Urothelium cell line (cell line): ENCODE measurements at places on chromosomes 7 and 10.

GRCh38 chr10:97926055-97926454 is 76.4 kb downstream of the GOLGA7B start:
- DNase-seq, result no peak

DNA sequence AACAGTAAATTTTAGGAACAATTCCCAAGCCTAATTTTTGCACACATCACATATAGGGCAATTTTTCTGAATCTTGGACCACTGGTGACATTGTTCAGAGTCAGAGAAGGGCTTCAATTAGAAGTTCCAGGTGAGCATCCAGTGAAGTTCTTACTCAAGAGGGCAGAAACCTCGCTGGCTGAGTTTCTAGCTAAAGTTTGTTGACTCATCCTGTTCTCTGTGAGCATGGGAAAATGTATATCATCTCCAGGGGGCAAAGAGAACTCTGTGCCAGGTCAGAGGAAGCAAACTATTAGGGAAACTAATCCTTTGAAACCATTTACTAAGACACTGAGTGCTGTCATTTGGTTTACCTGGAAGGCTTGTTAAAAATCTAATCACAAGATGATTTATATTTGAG is 695.6 kb upstream of the IGFBP3 start:
- no peak for DNase-seq

DNA sequence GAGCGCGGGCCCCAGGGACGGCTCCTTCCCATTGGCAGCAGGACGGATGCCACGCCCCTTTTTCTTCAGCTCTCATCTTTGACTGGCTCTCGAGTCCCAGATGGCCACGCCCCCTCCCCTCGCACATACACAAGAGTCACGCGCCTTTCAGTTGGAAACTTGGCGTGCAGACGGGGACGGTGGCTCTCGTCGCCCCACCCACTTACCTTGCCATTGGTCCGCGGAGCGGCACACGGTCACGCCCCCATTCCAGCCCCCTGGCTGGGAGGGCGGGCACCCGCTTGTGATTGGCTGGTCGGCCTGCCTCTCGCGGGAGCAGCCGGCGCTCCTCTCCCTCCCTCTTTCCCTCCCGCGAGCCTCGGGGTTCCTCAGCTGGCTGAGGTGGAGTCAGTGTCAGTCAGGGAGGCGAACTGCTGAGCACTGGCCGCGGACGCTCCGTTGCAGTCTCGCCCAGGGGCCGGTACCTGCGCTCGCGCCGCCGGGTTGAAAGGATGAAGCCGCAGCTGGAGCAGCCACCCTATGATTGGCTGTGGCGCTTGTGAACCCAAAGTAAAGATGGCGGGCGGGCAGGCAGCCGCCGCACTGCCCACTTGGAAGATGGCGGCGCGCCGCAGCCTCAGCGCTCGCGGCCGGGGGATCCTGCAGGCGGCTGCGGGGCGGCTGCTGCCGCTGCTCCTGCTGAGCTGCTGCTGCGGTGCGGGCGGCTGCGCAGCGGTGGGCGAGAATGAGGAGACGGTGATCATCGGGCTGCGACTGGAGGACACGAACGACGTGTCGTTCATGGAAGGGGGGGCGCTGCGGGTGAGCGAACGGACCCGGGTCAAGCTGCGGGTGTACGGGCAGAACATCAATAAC is at the start of gene CNNM2:
TSS of gene CNNM2 (plus strand) at position 333 of the 855 bp plus-strand sequence. CDS start at position 520, 187 bp downstream.
- DNase-seq, result peak; percentile 99

DNA sequence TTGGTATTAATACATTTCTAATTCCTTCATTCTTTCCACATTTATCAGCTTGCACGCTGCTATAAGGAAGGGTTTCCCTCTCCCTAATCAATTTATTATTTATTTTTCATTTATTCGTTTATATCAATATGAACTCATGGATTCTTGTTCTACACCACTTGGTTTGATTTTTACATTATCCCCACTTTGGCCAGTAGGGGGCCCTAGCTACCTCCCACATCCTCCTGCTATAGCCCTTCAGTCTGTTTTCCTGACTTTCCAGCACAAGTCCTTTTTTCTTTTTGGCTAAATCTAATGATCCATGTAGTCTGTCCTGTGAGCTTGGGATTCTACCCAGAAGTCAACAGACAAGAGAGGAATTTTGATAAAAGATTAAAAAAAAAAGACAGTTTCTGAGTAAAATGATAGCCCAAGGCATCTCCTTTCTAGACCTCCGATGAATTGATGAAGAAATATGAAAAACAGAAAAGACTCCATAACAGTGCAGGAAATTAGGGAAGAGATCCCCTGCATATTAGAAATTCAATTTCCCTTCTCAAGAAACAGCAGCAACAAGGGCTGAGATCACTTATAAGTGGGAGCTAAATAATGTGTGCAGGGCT is 47.7 kb downstream of the LYZL2 start:
- DNase-seq, result peak; percentile 67

DNA sequence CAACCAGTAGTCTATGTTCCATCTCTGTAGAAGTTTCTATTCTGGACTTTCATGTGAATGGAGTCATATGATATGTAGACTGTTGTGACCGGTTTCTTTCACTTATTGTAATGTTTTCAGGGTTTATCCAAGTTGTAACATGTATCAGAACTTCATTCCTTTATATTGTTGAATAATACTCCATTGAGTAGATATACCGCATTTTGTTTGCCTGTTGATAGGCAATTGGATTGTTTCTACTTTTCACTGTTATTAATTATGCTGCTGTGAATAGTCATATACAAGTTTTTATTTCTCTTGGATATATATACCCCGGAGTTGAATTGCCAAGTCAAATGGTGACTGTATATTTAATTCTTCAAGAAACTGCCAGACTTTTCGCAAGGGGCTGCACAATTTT is 40.1 kb downstream of the SNX10 start:
- DNase-seq, result no peak

DNA sequence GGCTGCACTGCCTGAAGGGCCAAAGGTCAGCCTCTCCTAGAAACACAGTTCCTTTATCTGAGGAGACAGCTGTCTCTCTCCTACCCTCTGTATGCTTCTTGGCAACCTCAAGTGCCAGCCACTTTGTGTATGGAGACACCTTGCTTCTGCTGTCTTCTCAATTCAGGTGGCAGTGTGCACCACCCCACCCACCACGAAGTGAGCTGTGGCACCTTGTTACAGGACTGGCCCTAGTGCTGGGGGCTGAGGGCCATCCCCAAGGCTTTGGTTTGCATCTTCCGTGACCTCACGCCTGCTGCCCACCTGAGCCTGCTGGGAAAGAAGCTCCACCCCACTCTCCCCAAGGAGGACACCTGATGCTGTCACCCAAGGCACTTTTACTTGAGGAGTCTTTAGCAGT is 47.1 kb upstream of the LRRC4 start:
- DNase-seq, result no peak

DNA sequence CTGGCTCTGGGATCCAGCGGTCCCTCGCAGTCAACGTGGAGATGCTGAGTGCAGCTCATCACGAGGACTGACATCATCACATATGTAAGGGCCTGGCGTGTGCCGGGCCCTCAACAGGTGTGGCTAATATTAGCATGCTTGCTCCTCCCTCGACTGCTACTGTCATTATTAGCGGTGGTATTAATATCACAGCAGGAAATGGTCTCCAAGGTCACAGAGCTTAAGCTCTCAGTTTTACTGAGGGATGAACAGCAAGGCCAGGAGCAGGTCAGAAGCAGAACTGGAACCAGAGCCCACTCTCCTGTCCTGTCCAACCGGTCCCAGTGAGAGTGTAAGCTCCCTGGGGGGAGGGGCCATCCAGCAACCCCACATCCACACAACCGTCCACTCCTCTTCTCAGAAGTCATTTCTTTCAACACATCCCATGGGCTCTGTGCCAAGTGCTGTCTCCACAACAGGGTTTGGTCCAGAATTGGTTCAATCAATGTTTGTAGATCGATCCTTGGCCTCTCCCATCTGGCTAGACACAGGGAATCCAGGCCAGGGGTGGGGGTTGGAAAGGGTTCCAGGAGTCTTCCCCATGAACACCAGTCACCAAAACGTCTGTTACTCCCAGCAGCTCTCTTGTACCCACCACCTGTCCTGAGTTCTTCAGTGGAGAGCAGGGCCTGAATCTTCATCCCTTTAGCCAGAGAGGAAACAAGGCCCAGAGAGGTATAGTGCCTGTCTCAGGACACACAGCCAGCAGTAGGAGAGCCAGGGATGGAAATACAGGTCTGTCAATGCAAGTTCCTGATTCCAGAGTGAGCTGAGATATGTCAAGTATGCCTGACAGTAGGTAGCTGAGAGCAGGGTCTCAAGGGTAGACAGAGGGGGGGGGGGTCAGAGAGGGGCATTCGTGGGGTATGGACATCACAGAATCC is 45.3 kb upstream of the ZMIZ1 start:
- no peak for DNase-seq

DNA sequence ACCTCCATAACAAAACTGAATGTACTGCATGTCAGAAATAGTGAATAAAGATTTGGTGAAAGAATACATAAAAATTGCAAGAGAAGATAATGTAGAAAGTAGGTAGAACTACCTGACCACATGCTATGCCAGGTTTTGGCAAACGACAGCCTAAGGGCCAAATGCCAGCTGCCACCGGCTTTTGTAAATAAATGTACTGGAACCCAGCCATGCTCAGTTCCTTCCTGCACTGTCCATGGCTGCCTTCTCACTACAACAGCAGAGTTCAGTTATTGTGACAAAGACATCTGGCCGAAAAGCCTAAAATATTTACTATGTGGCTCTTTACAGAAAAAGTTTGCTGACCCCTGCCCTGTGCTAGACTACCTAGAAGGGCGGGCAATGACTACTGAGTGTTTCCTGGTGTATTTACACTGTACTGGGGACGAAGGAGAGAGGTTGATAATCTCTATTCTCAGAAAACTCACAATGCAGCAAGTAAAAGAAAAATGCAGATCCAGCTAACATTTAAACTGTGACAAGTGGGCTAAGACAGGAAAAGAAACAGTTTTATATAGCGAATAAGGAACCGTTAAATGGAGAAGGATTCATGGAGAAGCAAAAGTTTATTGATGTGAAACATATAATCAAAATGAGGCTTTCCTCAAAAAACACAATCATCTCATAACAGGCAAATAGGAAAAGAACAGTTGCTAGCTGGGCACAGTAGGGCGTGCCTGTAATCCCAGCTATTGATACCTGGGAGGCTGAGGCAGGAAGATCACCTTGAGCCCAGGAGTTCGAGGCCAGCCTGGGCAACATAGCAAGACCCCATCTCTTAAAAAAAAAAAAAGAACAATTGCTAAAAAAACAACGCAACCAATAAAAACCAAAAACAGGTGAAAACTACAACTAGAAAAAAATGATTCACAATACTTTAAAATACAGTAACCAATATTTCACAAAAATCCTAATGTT is 13.7 kb downstream of the KIN start:
- DNase-seq, result no peak

DNA sequence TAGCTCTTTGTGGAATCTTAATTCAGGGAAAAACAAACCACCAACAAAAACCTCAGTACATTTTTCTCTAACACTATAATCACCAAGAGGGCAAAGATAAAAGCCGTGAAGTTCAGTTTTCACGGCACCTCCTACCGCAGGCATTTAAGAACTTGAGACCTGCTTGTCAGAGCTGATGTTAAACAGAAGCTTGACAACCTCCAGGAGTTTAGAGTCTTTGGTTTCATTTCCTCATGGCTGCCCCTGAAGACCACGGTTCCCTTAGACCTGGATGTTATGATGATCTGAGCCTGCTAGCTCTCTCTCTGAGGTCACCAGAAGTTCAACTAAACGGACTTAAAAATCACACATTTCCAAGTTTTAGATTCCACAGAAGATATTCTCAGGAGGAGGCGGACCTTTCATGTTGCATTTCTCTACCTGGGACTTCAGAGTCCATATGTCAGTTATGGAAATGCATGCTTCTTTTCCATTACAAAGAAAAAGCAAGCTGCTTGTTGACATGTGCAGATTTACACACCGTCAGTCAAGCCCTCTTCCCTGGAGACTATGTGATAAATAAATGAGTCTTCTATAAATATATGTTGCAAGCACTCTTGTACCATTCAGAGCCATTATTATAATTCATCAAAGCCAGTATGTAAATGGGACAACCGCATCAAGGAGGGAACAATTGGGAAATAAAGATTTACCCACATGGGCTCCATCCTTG is 258.0 kb downstream of the GFRA1 start:
- DNase-seq, result no peak
